ENCODE measurements at places on chromosomes 2 and 18.

DNA sequence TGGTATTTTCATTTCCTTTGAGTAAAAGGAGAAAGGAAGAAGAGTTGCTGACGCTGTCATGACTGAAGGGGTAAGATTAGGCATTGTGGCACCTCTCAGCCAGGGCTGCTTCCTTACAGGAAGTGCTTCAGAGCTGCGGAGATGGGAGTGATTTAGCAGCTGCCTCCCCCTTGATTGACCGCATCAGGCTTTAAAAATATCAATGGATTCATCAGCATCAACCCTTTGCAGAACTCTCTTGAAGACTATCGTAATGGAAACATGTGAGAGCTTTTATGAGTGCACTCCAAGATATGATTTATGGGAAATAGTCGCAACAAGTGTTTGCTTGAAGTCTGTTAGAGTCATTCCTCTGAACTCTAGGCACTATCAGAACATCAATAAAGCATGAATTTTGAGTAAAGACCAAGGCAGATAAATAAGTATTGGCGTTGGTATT lies 141.1 kb downstream of the CSRNP3 start:
- DNase-seq = no peak

DNA sequence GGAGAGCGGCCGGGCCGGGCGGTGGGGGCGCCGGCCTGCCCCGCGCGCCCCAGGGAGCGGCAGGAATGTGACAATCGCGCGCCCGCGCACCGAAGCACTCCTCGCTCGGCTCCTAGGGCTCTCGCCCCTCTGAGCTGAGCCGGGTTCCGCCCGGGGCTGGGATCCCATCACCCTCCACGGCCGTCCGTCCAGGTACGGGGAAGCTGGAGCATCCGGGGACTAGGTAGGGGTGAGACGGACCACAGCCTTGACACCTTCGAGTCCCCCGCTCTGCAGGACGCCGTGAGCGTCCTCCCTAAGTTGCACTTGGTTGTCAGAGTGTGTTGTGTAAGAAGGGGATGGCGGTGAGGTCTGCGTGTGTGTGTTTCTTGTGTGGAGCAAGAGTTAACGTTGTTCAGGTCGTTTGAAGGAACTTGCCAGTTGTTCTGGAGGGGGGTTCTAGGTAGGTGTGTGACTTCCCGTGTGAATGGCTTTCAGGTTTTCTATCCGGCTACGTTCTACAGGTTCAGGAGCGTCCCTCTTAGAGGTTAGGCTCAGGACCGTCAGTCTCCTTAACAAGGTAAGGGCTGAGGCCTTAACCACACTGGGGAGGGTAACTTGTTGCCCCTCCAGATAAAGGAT lies 393 bp downstream of the IL1R1 start:
- no peak for DNase-seq

DNA sequence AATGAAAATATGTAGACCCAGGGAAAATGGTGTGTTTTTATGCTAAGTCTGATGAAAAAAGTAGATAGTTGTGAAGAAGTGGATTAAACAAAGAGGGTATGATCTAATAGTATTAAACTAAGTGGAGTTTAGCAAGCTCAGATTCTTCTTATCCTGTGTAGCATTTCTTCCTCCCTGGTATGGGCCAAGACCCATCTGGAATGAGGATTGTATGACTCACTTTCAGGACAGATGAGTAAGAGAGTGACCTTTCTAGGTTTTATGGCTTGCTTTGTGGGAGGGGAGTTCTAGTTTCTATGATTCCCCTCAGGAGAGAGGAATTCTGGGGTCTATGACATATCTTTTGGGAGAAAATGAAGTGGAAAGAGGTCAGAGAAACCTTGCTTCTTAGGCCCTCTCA lies 550.1 kb downstream of the SPAG16 start:
- no peak for DNase-seq

- DNase-seq = no peak
Measured at GRCh38 chr2:159114835-159115234, 146.4 kb downstream of the TANC1 start.

- DNase-seq = peak; percentile 38
Measured at GRCh38 chr2:112626604-112627059, 19.1 kb upstream of the SLC20A1 start.

DNA sequence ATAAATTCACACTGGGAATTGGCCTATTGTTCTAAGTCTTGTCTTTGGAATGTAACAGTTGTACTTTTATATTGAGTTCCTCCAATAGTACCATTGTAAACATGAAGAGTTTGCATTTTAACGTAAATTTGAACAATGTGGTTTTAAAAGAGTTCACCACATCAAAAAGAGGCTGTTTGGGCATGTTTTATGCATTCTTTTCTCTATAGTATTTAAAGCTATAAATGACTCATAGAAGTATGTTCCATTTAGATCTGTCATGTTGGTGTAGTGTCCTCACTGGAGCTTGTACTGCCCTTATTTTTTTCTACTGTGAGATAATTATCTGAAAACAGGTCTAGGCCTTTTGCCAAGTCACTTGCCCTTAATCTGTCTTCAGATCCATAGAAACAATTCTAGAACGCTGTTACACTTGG lies 141.9 kb downstream of the RHBDD1 start:
- no peak for DNase-seq

- no peak for DNase-seq
Measured at GRCh38 chr2:12536976-12537375, 179.8 kb upstream of the TRIB2 start.

GRCh38 chr2:2748399-2749205 lies 417.5 kb upstream of the MYT1L start:
- no peak for DNase-seq

GRCh38 chr2:228157841-228158240 lies 23.6 kb downstream of the SPHKAP start:
- no peak for DNase-seq

- DNase-seq = no peak
Measured at GRCh38 chr2:237478979-237479378, 8.1 kb upstream of the MLPH start.

- DNase-seq = no peak
Measured at GRCh38 chr2:26074676-26075075, 40.8 kb downstream of the RAB10 start.

GRCh38 chr2:241239552-241240202 lies 51.2 kb downstream of the ANO7 start:
- DNase-seq = no peak

DNA sequence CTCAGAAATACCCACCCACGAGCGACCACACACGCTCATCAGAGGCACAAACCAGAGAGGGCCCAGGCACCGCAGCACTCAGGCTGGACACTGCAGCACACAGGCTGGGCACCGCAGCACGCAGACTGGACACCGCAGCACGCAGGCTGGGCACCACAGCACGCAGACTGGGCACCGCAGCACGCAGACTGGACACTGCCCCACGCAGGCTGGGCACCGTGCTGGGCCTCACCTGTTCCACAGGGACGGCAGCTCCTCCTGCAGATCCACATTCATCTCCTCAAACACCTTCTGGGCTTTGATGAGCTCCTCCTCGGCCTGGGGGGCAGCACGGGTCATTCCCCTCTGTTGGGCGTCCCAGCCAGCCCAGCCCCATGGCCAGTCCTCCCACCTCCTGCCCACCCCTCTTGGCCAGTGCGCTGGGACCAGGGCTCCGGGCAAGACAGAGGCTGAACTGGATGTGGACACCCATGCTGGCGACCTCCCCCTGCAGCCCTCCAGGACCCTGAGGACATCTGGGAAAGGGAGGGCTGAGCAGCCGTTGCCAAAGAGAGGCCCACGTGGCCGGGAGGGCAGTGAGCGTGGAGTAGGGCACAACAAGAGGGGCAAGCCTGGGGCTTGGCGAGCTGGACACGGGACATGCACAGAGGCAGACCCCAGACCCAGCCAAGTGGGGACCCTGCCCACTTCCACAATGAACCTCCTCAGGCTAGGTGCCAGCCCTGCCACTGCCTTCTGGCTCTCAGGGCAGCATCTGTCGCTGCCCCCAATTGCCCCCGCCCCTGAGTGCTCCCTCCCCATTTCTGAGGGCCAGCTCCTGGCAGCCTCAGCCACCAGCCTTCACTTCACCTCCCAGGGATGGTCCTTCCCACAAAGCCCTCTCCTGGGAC lies 43.0 kb downstream of the BIN1 start:
- DNase-seq = no peak

DNA sequence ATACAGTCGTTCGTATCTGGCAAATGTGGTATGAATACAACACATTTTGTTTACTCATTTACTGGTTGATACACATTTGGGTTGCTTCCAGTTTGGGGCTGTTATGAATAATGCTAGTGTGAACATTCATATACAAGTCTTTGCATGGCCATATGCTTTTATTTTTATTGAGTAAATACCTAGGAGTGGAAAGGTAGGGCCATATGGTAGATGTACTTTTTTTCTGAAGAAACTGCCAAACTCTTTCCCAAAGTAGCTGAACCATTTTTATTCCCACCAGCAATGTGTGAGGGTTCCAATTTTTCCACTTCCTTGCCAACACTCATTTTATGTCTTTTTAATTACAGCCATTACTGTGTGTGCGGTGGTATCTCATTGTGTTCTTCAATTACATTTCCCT lies 496.2 kb upstream of the NRXN1 start:
- no peak for DNase-seq

DNA sequence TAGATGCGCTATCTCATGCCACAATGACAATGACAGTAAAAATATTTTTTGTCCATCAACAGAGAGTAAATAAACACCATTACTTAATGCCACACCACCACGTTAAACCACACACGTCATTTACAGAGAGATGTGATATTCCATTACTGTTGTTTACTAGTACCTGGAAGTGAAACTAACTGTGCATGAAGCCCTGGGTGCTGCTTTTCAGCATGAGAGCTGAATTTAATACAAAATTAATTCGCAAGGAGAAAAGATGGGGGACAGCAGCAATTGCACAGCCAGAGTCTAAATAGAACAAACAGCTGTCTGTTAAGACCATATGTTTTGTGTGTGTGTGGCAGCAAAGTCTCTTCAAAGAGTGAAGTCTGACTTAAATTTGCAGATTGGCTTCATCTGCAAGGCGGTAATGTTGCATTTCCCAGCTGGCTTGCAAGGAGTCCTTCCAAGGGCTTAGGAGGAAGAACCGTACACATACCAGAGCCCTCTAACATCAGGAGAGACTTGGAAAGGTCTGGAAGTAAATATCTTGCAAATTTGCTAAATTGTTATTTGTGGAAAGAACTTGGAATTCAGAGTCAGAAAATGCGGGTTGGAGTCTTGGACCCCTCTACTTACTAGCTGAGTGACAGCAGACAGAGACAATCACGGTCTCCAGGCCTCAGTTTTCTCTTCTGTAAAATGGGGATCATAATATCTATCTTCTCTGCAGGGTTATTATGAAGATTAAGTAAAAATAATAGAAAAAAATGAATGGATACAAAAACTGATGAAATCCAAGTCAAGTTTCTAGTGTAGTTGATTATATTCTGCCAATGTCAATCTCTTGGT lies 127.6 kb downstream of the ALPK2 start:
- no peak for DNase-seq

GRCh38 chr2:217185265-217185995 lies 325.6 kb upstream of the TNP1 start:
- DNase-seq = no peak

GRCh38 chr2:1929962-1930361 lies 185.6 kb upstream of the PXDN start:
- no peak for DNase-seq

- no peak for DNase-seq
Measured at GRCh38 chr18:36350839-36351469, 53.4 kb downstream of the FHOD3 start.

GRCh38 chr2:121819846-121820245 lies 64.4 kb downstream of the TSN start:
- no peak for DNase-seq

DNA sequence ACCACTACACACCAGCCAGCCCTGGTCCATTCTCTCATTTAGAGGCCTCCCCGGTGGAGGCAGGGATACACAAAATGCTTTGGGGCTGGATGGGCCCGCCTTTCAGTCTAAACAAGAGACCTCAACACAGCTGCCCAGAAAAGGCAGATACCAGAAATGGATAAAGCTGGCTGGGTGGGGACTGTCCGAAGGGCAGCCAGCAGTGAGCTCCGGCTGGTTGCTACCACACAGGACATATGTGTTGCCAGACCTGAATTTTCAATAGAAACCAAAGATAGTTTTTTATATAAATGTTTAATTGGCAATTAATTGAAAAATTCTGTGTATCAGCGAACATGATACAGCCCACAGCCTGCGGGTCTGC lies 1.4 kb downstream of the GPBAR1 start:
- no peak for DNase-seq

GRCh38 chr2:10062931-10063365 lies 17.3 kb downstream of the CYS1 start:
- DNase-seq = no peak

- DNase-seq = no peak
Measured at GRCh38 chr18:60413944-60414547, 41.5 kb upstream of the MC4R start.

DNA sequence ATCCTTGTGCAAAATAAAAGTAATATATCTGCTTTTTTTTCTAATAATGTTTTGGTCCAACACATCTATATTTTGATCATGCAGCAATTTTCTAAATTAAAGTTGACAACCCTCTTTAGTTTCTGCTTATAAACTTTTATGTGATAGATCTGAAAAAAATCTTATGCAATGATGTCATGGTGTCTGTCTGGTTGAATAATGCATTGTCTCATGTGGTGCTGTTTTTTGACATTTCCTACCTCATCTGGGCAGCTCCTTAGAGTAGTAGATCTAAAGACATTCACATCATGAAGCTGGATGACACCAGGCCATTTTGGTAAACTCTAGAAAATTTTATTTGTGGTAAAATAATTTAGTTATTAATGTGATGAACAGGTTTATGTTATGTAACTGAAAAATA lies 106.8 kb upstream of the FN1 start:
- no peak for DNase-seq

DNA sequence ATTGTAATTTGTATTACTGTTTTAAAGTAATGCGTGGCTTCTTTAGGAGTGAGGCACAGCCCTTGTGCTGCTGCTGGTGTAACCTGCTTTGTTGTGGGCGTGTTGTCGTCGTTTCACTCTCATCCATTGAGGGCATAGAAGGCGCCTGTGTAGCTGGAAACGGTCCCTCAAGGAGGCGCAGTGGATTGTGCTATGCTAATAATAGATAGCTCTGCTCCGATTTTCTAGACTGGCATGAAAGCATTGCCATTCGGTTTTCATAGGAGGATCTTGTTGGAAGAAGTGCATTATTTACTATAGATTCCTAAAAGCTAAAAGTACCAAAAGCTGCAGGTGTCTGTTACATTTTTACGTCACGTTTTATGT lies 17.9 kb downstream of the RAB12 start:
- no peak for DNase-seq

GRCh38 chr2:18603854-18604530 lies 14.6 kb upstream of the NT5C1B start:
- no peak for DNase-seq

- DNase-seq = no peak
Measured at GRCh38 chr2:26279886-26280285, 35.1 kb downstream of the HADHB start.

GRCh38 chr2:3806730-3807129 lies 103.4 kb downstream of the DCDC2C start:
- DNase-seq = no peak

All from stimulated activated CD8-positive, alpha-beta memory T cell treated with anti-CD3 and anti-CD28 coated beads, Interleukin-15, amount 100 ng/mL, for 4 hours (primary cell).